ENCODE measurements at places on chromosomes 3 and 15.

DNA sequence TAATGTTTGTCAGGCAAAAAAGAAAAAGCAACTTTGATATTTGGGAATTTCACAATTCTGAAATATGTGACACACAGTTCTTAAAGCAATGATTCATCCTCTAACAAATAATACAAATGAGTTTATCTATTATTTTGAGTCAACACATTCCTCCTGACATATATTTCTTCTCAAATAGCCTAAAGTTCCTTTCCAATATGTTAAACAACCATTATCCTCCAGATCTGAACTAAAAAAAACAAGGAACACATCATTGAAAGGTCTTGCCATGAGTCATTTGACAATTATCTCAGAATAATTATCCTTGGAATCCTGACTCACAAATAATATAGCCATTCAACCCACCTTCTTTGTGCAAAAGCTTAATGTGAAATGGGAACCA lies 208.7 kb upstream of the CDIN1 start:
- no peak for DNase-seq

GRCh38 chr3:107562969-107563529 lies 40.3 kb downstream of the BBX start:
- DNase-seq: no peak

- DNase-seq: no peak
Observed at GRCh38 chr15:97875025-97875512, 85.4 kb upstream of the ARRDC4 start.

GRCh38 chr15:44427756-44428724 lies 611 bp downstream of the CTDSPL2 start:
- peak; percentile 59 for DNase-seq

GRCh38 chr15:36643551-36643950 lies 64.1 kb downstream of the CDIN1 start:
- no peak for DNase-seq

DNA sequence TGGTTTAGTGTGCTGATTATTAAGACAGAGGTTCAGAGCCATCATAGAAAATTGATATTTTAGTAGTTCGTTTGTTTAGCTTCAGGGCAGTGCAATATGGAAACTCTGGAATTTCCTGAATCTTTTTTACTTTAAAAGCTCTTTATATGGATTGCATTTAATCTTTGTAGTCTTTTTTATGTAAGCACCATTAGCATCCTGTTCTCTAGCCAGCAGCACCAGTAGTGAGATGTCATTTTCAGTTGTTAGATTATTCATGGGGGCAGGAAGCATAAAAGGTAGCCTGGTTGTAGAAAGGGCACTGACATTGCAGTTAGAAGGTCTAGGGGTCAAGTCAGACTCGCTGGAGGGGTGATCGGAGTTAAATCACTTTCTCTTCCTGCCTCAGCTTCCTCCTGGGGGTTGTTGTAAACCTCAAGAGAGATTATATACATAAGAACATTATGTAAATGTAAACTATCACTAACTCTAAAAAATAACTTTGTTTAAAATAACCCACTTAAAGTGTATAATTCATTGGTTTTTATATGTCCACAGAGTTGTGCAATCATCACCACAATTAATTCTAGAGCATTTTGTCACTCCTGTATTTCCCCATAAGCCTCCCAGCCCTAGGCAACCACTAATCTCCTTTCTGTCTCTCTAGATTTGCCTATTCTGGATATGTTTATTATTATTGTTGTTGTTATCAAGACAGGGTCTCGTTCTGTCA lies 31.4 kb upstream of the ITPKA start:
- no peak for DNase-seq

DNA sequence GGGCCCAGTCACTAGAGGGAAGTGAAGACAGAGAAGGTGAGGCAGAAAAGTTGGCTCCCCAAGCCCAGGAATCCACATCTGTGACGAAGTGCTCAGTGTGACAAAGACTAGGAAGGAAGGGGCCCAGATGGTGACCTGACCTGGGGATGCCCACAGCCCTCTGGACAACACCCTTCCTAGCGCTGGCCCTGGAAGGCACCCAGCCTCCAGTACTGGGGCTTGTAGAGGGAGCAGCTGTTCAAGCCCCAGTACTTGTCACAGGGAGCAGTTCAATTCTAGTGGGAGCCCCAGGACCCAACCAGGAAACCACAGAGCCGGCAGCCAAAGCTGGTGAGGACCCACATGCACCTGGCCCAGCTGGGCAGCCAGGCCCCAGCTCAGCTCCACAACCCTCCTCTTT lies 190.8 kb downstream of the XXYLT1 start:
- DNase-seq: no peak

GRCh38 chr3:127455541-127456450 lies 134.7 kb downstream of the TPRA1 start:
- DNase-seq: peak; percentile 70

- peak; percentile 17 for DNase-seq
Observed at GRCh38 chr3:64667887-64668581, 19.8 kb downstream of the ADAMTS9 start.

GRCh38 chr3:128803307-128803706 lies 76.1 kb upstream of the ACAD9 start:
- no peak for DNase-seq

DNA sequence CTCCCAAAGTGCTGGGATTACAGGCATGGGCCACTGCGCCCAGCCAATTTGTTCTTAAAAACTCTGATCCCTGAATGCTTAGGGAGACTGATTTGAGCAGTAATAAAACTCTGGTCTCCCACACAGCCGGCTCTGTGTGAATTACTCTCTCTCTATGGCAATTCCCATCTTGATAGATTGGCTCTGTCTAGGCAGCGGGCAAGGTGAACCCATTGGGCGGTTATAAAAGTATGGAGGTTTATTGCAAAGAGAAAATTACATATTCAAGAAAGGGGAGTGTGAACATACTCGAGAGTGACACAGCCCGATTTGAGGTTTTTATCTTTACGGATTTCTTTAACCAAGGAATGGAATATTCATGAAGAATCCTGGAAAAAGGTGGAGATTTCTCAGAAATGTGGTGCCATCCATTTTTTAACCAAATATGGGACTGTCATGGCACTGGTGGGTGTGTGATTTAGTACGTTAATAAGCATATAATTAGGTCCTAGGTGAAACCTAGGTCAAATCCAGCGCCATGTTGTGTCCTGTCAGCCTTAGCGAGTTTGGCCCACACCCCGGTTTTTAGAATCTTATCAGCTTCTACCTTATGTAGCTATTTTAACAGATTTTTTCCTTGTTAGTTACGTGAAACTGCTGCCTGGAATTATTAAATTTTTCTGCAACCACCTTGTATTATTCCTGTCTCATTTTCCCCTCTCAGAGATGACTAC lies 7.2 kb upstream of the GMPS start:
- no peak for DNase-seq

GRCh38 chr15:77160562-77161478 lies 89.9 kb upstream of the TSPAN3 start:
- DNase-seq: no peak

DNA sequence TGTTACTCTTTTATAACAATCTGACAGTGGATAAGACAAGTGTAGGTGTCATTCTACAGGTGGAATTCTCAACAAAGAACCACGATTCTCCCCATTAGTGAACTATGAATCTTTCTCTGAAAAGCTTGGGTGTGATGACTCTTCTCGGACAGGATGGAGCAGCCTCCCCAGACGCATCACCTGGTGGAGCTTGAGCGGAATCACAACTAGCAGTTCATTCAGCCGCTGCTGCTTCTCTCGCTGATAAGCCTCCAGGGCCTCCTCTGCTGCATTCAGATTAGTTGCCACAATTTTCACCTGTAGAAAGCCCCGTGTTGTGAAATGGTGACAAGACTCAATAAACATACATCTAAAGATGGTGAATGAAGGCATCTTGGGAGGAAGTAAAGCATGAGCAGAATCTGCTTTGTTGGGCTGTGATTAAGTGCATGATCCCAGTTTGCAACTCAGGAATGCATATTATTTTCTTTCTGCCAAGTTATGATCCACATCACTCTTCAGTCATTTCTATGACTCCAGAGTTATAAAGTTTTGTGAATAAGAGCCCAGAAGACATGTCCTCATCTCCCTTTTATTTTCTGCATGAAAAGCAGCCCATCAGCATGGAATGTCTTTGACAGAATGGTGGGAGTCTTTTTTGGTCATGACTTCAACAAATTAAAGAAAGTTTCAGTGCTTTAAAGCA lies 93.6 kb downstream of the BOC start:
- no peak for DNase-seq

DNA sequence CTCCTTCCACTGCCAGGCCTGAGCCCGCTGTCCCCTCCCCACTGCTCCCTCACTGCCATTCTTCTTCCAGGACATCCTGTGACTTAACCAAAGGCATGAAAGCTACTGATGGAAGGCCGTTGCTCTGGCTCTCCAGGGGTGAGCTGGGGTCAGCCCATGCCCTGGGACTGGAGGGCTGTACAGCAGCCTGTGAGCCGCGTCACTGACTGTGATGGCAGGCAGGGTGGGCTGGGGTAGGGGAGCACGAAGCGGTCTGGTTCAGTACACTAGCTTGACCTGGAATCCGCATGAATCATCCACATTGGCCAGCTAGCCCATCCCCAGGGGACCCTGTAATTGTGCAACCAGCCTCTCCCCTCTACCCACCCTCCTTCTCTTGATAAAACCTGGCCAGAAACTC lies 30.8 kb downstream of the CORO2B start:
- DNase-seq: no peak
